ENCODE measurements at places on chromosomes 11 and 22.

DNA sequence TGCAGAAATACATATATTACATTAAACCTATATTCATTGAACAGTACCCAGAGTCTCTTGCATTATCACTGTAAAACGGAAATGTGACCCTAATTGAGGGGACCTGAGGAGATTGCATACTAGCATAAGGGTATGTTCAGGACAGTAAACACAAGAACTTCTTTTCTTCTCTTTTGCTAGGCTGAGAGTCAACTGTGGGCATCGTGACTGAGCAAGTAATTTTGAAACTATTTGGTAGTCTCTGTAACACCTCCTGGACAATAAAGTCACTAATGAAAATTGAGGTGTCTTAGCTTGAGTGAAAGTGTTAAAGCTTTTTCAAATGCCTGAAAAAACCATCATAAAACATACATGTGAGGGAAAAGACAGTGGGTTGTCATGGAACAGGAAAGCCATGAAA lies 90.9 kb downstream of the PDHX start:
- no peak for DNase-seq

GRCh38 chr11:92875473-92875872 lies 94.0 kb upstream of the MTNR1B start:
- no peak for DNase-seq

DNA sequence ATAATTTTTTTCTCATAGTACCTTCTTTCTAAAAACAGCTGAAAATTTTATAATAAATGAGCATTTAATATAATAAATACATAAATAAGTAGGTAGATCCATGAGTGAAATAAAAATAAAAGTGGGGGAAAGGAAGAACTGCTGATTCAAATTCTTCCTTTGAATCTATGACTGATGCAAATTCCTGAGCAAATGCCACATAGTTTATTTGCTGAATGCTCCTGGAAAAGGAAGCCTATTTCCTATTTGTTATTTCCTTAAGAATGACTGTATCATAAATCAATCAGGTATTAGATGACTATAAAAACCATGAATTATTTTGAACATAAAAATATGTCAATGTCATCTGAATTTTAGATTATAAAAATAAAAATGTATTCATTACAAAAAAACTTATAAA lies 16.6 kb downstream of the BTBD10 start:
- no peak for DNase-seq

- DNase-seq, result no peak
Observed at GRCh38 chr11:67670316-67671210, 3.9 kb downstream of the ALDH3B2 start.

- DNase-seq, result no peak
Observed at GRCh38 chr11:8838248-8838647, 72.7 kb upstream of the AKIP1 start.

DNA sequence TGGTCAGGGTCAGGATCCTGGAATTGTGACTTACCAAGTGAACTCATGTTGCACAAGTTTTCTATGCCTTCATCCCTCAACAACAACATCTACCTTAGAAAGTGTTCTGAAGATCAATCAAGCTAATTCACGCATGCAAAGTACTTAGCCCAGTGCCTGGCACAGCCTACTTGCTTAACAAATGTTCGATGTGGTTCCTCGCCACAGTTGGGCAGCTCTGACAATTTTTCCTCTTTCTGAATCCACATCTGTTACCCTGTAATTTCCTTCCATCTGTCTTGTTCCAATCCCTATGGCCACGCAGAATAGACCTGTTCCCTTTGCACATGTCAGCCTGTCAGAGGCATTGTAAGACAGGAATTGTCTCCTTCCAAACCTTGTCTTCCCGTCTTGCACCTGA lies 1415.2 kb downstream of the TBC1D22A start:
- DNase-seq, result no peak

GRCh38 chr11:27227736-27228135 lies 135.3 kb downstream of the CCDC34 start:
- DNase-seq, result no peak

GRCh38 chr11:10694486-10695239 lies 1.1 kb upstream of the IRAG1 start:
- no peak for DNase-seq

GRCh38 chr22:46628756-46629155 lies 8.6 kb downstream of the GRAMD4 start:
- no peak for DNase-seq

- no peak for DNase-seq
Observed at GRCh38 chr11:104968355-104968855, at the start of gene CASP4. Gene CASP4 (minus strand): TSS chr11:104968574. CDS start chr11:104968525, 49 bp downstream.

Data from GM12891 (cell line).